Stimulated activated CD8-positive, alpha-beta memory T cell treated with anti-CD3 and anti-CD28 coated beads, Interleukin-7, amount 100 ng/mL, for 24 hours (primary cell): ENCODE measurements at places on chromosomes 6 and 20.
A peak's percentile ranks its signal among the peaks of the same experiment; 100 is the strongest.

DNA sequence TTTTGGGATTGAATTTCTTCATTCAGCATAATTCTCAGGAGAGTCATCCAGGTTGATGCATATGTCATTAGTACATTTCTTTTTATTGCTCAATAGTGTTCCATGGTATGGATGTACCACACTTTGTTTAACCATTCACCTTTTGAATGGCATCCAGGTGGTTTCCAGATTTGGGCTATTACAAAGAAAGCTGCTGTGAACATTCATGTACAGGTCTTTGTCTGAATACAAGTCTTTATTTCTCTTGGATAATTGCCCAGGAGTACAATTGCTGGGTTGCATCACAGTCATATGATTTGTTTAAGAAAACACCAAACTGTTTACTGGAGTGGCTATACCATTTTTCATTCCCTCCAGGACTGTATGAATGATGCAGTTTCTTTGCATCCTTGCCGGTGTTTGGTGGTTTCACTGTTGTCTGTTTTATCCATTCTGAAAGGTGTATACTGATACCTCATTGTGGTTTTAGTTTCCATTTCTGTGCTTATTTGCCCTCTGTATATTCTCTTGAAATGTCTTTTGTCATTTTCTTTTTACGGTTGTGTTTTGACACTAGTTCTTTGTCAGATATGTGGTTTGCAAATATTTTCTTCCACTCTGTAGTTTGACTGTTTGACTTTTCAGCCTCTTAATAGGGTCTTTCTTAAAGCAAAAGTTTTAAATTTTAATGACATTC, 8.8 kb downstream of the CDKAL1 start:
- DNase-seq = no peak

DNA sequence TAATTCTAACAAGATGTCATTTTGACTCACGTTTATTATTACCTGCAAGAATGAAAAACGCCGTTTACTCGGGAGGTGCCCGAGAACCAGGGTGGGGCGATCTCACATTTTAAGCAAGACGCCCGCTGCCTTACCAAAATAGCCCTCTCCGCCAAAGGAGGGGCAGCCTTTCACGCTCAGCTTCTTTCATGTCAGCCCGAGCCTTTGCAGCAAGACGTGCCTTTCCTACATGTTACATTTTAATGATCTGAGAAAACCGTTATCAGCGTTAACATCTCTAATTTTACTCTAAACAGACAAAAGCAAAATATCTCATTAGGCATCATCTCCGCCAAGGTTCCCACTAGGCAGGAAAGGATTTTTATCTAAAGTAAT, 2.0 kb downstream of the BACH2 start:
- DNase-seq = no peak

- no peak for DNase-seq
These were observed 244.2 kb upstream of the POU3F2 start for GRCh38 chr6:98590136-98590681.

- DNase-seq = peak; percentile 30
These were observed 44.0 kb downstream of the EFCAB8 start for GRCh38 chr20:32902456-32903420.

DNA sequence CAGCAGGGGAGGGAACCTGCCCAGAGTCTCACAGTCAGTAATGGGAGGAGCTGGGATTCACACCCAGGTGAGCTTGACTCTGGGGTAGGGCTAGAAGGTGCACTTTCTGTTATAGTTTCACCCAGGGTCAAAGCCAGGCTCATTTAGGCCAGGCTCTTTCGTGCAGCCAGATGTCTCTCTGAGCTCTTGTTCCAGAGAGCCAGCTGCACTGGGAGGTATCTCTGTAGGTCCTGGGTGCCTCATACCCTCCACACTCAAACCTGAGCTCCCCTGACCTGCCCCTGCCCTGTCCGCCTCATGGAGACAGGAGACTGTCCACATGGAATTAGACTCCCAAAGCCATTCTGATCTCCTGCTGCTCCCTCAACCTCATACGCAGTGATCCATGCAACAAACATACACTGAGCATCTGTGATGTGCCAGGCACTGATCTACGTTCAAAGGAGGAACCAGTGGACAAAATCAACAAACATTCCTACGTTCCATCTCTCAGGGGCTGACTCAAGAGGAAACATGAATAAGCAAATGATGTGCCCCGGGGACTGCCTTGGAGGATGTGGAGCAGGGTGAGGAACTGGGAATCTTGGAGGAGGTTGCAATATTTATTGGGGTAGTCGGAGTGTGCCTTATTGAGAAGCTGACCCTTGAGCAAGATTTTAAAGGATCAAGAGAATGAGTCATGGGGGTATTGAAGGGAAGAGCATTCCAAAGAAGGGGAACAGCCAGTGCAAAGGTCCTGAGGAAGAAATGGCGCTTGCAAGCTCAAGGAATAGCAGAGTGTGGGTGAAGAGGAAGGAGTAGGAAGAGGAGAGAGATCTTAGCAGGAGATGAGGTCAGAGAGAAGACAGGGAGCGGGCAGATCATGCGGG, 71.3 kb upstream of the TOX2 start:
- DNase-seq = no peak
